Stimulated activated CD8-positive, alpha-beta memory T cell treated with anti-CD3 and anti-CD28 coated beads, Interleukin-15, amount 100 ng/mL, for 4 hours (primary cell): ENCODE measurements at places on chromosomes 2 and 18.

- no peak for DNase-seq
These were observed 65.7 kb upstream of the RTN4 start for GRCh38 chr2:55115761-55116597.

GRCh38 chr2:63488118-63488713, 100.1 kb downstream of the WDPCP start:
- no peak for DNase-seq

DNA sequence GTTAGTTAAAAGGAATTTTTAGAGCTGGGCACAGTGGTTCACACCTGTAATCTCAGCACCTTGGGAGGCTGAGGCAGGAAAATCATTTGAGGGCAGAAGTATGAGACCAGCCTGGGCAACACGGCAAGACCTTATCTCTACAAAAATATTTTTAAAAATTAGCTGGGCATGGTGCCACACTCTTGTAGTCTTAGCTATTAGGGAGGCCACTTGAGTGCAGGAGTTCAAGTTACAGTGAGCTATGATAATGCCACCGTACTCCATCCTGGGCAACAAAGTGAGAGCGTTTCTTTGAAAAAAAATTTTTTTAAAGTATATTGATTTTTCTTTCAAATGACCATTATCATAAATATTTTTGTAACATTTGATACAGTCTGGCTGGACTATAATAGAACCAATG, 93.6 kb upstream of the FAM117B start:
- DNase-seq, result no peak

GRCh38 chr2:188238386-188238785, 53.3 kb upstream of the GULP1 start:
- DNase-seq, result no peak

DNA sequence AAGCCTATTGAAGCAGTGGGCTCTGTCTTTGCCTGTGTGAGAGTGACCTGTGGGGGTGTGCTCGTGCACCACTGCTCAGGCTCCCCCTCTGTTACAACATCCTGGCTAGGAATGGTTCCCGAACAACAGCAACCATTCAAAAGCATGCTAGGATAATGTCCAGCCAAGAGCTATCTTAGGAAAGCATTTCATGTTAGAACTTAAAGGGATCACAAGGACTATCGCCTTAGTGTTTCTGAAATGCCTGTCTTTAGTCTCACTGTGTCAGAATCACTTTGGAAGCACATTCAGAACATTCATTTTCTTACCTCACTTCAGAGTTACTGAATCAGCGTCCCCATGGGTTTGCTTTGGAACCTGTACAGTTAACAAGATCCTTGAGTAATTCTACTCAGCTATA, 134.9 kb upstream of the DSEL start:
- no peak for DNase-seq

DNA sequence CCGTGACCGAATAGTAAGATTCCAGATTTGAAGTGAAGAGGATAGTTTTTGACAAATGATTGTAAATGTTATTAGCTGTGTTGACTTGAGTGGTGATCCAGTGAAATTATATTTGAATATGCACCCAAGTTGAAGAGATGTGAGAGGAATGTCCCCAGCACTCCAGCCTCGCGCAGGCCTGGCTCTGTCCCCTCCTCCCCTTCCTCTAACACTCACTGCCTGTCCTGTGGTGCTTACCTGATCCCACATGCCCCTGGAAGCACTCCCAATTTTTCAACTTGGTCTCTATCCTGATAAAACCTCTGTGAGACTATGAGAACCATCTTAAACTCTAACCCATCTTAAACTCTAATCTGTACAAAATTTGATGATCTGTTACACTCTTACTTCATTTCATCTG, 154.7 kb upstream of the LRP1B start:
- DNase-seq, result no peak

- no peak for DNase-seq
These were observed 1181.6 kb upstream of the CELF4 start for GRCh38 chr18:38747153-38747552.

- DNase-seq, result no peak
These were observed 136.5 kb upstream of the HS6ST1 start for GRCh38 chr2:128454980-128455720.

- no peak for DNase-seq
These were observed 134.9 kb upstream of the NDUFV2 start for GRCh38 chr18:8967573-8967972.

- DNase-seq, result no peak
These were observed 46.8 kb upstream of the PXDN start for GRCh38 chr2:1791006-1791605.

DNA sequence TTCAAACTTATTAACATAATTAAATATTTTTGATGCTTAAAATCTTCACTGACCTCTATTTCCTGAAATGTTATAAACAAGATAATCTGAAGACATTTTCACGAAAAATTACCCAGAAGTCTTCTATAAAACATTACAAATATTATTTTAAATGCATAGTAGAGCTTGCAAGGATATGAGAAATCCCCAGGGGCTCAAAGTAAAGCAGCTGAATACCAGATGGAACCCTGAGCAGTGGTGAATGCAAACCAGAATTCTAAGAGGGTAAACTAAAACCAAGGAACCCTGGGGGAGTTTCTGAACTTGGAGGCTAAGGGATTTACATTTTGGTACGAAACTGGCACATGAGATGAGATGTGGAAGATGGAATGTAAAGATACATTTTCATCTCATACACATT, 83.6 kb downstream of the FSHR start:
- DNase-seq, result no peak

DNA sequence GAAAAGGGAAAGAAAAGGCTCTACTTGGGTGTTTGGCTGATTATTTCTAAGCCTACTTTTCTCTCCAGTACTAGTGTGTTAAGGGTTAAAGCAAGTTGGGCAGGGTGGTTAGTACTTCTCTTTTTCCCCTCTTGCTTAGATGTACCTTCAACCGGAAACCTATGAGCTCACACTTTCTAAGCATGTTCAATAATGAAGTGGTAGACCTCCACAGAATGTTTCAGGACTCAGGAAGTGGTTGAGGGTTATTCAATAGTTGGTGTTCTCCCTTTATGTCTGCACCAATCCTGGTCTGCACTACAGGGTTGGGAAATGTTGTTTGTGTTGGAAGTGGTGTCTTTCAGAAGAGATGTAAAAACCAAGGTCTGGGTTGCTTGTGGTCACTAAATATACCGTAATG, 137.1 kb downstream of the ZEB2 start:
- DNase-seq, result no peak

GRCh38 chr18:59087391-59087790, 52.3 kb upstream of the SEC11C start:
- DNase-seq, result no peak

DNA sequence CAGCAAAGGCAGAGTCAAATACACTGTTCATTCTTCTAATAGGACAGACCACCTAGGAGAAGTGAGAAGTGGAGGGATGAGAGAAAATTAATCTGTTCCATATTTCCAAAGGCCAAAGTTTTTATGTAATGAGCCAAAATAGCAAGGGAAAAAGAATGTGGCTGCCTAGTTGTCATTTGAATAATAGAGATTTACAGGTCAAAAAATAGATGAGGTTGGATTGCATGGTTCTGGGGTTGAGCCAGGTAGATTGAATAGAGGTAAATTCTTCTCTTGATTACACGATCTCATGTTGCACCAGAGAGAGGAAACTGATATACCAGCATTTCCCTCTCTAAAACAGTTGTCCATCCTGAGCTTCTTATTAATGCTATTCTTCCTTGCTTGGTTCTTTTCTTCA, 325.8 kb downstream of the CCDC178 start:
- DNase-seq, result no peak

- DNase-seq, result peak; percentile 45
These were observed 35.8 kb downstream of the ST3GAL5 start for GRCh38 chr2:85852937-85853498.

DNA sequence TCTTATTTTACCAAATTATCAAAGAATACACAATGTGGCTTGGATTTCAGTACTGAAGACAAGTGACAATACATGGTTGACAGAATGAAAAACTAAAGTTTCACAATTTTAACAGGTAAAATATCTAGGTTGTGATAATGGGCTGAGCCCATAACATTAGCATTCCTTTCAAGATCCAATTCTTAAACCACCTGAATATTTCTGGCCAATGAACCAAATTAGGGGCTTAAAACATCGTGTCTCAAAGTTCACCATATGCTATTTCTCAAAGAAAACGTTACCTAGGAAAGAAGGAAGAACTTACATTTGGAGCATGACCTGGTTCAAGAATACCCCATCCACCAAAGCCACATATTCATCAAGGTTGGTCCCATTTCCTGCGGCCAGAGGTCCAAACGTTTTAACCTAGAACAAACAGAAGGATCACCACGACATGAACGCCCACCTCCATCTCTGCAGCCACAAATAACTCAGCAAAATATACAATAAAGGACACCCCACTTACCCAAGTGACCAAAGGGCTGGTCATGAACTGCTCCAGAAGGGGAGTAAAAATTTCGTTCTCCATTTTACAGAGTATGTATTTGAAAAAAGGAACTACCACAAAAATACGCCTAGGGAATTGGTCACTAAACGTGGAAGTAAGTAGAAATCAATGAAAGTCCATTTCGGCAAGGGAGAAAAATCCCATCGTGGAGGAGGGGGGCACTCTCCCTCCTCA, 984 bp downstream of the CCDC88A start:
- no peak for DNase-seq

DNA sequence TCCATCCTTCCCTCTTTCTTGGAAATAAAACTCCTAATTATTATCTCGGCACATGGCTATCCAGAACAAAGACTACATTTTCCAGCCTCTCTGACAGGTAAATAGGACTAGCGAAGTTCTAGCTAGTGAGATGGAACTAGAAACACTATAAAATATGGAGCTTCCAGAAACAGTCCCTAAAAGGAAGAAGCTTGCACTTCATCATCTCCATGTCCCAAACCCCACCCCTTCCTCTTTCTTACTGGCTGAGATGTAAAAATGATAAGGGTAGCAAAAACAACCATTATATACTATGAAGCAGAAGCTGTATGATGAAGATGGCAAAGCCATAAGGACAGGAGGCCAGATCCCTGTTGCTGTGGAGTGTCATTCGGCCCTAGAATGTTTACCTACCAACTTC, 11.7 kb upstream of the ACTR2 start:
- no peak for DNase-seq

DNA sequence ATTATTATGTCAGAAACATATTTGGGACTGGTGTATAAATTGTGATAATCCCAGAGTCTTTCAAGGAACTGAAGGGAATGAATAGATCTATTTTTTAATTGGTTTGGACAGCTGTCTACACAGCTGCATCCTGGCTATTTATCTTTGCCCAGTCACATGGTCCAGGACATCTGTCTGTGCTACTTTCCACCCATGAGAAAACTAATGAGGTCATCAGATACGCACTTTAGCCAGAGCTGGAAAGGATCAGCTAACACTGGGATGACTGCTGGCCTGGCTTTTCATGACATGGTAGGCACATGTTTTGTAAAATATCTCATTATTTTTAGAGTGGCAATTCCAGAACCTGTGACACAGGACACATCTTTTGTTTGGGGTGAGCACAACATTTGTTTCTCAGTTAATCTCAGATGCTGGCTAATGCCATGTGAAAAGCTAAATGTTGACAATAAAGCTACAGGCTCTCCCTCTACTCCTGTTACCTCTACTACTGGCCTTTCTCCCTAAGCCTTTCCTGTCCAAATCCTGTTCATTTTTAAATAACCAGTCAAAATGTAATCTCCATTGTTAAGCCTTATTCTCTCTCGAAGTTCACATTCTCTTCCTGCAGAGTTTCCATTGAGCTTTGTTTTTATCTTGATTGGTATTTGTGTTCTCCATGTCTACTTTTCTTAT, 500.7 kb downstream of the RIT2 start:
- no peak for DNase-seq

DNA sequence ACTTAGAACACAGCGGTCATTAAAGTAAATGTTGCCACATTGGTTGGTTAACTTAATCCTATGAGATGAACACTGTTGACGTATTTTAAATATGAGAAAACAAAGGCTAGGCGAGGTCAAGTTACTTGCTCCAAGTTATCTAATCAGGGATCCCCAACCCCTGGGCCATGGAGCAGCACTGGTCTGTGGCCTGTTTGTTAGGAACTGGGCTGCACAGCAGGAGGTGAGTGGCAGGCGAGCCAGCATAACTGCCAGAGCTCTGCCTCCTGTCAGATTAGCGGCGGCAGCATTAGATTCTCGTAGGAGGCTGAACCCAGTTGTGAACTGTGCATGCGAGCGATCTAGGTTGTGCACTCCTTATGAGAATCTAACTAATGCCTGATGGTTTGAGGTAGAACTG, 878.9 kb downstream of the CPS1 start:
- no peak for DNase-seq

DNA sequence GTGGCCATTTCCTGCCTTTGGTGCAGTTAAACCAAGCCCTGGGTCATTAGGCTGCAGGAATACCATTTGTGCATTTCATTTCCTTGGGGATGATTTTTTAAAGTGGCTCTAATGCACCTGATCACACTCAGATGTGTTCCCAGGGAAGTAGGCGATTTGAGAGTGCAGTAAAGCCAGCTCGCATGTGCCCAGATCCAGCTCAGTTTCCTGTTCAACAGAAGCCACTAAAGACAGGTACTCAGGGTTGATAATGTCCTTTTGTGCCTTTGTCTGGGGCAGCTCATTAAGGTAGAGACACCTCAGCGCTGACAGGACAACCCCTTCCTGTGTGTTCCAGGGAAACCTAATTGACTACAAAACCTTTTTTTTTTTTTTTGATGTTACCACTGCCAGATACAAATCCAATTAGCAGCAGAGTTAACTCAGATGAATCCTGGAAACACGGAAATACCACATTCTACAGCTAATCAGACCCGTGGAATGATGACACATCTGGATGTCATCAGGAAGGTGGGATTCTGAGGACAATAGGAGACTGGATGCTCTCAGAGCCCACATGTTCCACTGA, 15.2 kb upstream of the CHRNA1 start:
- DNase-seq, result no peak
